Endothelial cell of umbilical vein (primary cell): ENCODE measurements at places on chromosomes 12 and 14. TPM values are rescaled to one million over a fixed set of nuclear protein-coding genes. Genes with fewer than 3 reads are reported as not detected.

Gene SERPINA9
- not detected in 2 replicates for polyA plus RNA-seq

Gene CISTR
- not detected in 2 replicates for polyA plus RNA-seq

Gene INHBC
- polyA plus RNA-seq = 0.08 TPM in 1 of 2 replicates, not detected in the other

Gene PMCH
- 0.19 and 0.22 TPM in 2 replicates for polyA plus RNA-seq

Gene C1RL
- polyA plus RNA-seq = 20.9 and 26.3 TPM in 2 replicates

Gene HEBP1
- polyA plus RNA-seq = 16.9 and 23.1 TPM in 2 replicates

Gene MIP
- polyA plus RNA-seq = 0.18 TPM in 1 of 2 replicates, not detected in the other

Gene RNFT2
- polyA plus RNA-seq = 1.4 and 1.7 TPM in 2 replicates

Gene MANSC1
- 24.8 and 37.0 TPM in 2 replicates for polyA plus RNA-seq

Gene DEGS2
- polyA plus RNA-seq = 0.02 and 0.06 TPM in 2 replicates

Gene APPL2
- 8.1 and 9.2 TPM in 2 replicates for polyA plus RNA-seq

Gene LMNTD1
- polyA plus RNA-seq = not detected in 2 replicates
